ENCODE measurements at places on chromosomes 4 and X.

- DNase-seq: no peak
These were observed 992.7 kb upstream of the HS3ST1 start for GRCh38 chr4:12421364-12421763.

DNA sequence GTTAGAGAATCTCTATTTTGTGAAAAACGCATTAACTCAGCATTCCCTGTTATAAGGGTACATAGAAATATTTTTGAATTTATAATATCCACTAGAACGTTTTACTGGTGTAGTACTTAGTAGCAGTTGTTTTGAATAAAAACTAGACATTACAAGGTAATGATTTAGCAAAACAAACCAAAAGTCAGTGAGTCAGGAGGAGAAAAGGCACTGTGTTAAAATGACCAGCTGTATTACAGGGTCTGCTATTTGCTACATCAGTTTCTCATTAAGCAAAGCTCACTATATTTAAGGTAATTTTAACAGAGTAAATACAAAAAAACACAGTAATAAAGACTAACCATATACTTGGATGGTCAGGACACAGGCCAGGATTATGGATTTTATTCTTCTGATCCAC is 152.8 kb downstream of the RASL11B start:
- DNase-seq: no peak

DNA sequence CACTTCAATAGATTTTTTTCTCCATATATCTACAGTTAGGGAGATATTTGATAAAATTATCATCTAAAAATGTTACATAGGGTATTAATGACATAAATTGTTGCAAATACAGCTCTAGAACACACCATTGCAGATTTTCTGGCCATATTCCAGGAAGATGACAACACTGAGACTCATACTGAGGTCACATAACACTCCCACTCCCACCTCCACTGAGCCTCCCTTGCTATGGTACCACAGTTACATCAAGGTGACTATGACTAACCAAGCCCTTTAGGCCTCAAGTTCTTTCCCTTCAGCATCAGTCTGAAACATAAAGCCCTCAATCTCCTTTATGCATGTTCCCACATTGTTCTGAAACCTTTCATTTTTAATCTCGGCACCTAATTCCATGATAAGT is 932.0 kb upstream of the IGFBP7 start:
- DNase-seq: no peak

GRCh38 chr4:4912155-4912554 is 52.7 kb downstream of the MSX1 start:
- no peak for DNase-seq

DNA sequence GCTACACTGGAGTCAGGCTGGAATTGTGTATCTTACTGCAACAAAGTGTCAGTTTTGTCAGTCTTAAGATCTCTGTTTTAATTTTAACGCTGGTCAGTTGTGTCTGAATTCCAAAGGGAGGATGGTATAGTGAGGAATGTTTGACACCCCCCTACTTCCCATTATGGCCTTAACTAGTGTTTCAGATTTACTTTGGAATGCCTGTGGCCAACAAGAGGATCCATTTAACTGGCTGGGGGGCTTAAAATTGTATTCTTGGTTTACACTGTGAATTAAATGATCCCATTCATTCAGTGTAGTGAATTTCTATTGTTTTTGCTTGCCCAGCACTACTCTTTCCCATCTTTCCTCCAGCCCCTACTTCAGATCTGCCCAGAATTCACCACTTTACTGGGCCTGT is 75.8 kb upstream of the IQCM start:
- DNase-seq: no peak

- DNase-seq: no peak
These were observed 51.4 kb upstream of the LSM6 start for GRCh38 chr4:146124023-146124680.

DNA sequence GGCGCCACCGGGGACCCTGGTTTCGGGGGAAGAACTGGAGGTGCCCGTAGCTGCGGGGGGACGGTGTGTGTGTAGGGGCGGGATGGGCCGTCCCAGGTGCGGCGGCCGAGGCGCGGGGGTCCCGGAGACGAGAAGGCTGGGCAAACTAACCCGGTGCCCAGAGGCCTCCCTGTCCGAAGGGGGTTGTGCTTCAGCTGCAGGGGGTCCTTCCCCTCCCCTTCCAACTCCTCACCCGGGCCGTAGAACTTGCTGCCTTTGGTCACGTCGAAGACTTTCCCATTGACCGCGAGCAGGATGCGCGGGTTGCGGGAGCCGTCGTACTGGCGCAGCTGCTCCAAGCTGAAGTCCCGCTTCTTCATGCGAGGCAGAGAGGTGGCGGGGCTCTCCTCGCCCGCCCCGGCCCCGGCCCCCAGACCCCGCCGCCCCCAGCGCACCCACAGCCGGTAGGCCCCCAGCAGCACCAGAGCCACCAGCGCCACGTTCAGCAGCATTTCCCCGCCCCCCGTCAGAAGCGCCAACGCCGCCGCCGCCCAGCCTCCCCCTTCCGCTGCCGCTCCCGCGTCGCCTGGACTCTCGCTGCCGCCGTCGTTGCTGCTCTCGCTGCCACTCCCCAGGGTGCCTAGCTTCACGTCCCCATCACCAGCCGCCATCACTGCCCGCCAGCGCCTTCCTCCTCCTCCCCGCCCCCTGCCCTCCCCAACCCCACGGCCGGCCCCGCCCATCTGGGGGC is at the start of gene PGRMC2:
PGRMC2 (minus strand) TSS at position 673 of the 730 bp plus-strand sequence; CDS start at position 650, 23 bp downstream.
- peak; percentile 20 for DNase-seq

GRCh38 chr4:56840559-56840958 is 19.1 kb upstream of the SPINK2 start:
- no peak for DNase-seq

GRCh38 chr4:60605646-60606354 is 594.3 kb upstream of the ADGRL3 start:
- no peak for DNase-seq

GRCh38 chr4:124684301-124684700 is 28.2 kb downstream of the ANKRD50 start:
- no peak for DNase-seq

Data from urothelium cell line (cell line).